ENCODE measurements at places on chromosomes 4 and X.

GRCh38 chr4:99483636-99484035, 27.2 kb upstream of the C4orf17 start:
- DNase-seq: no peak

DNA sequence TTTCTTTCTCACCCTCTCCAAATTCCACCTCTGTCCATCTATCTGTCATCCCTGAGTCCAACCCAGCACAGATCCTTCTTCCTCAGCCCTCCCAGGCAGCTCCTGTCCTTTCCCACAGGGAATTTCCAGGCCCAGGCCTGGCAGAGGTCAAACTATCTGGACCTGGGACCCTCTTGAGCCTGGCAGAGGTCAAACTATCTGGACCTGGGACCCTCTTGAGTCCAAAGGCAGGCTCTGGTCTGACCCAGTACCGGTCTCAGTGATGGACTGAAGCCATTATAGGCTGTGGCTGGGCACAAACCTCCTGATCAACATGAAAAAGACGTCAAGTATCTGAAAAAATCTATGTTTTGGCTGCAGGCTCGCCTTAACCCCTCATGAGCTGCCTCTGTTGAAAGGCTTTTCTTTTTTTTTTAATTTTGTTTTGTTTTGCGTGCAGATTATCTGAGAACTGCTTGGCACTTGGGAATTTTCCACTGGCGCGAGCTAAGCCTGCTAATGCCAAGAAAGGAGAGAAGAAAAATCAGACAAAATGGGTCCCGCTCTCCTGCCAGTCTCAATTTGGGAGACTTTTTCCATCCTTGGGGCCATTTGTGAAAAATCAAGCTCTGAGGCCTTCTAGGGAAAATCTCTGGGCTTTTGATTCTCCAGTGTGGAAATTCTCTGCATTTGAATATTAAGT, 31.2 kb downstream of the MSX1 start:
- DNase-seq: no peak

- DNase-seq: peak; percentile 16
Measured at GRCh38 chrX:135484641-135485289, 35.7 kb upstream of the INTS6L start.

DNA sequence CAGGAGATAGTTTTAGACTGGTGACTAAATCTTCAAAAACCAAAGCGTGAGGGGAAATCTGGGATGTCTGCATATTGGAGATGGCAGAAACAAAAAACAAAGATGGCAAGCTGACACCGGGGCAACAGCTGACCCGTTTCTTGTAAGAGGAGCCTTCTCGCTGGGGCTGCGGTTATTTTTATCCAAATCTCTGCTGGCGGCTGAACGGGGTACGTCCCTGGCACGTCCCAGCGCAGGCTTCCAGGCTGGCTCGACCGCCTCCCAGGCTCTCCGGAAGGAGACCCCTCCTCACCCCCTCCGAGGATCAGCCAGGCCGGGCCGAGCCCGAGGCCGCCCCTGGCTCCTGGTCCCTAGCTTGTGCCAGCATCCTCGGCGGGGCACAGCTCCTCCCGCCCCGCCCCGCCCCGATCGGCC, 403 bp downstream of the SGCB start:
- no peak for DNase-seq

GRCh38 chrX:56564164-56564885, 898 bp downstream of the UBQLN2 start:
- no peak for DNase-seq

DNA sequence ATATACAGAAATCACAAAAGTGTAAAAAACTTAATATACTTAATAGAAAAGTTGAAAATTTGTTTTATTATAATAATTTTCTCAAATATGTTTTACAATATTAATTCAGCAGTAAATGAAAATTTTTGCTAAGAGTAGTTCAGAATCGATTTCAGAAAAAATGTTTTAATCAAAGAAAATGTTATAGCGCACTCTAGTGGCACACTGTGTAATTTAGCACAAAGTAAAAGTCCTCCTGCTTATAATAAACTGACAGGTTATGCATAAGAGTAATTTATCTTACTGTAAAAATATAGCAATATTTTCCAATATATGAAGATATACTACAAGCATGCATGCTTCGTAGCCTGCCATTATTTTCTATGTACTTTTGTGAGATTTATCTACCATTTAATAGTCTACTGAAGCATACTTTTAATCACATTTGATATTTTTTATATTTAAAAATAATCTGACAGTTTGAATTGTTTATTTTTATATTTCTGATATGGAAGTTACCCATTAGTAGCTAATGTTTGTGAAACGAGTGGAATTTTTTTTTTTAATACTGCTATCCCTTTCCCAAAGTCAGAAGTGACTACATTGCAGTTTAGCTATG, 217.9 kb upstream of the KLHL4 start:
- DNase-seq: no peak

GRCh38 chr4:175346376-175346775, 428.2 kb downstream of the ADAM29 start:
- no peak for DNase-seq

DNA sequence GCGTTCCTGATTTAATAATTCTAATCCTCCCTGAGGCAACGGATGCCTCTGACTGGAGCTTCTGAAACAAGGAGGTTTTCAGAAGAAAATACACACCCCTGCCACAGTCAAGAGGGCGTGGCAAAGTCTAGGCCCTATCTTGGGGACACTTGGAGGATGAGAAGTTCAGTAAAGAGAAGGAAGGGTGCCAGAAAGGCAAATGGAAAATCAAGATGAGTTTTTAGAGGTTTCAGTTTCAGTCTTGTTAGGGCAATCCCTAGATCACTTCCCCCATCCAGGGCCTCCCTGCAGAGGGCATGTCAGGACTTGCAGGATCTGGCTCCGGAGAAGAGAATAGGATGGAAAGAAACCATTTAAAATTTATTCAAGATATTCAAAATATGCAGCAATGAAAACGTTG, 28.5 kb upstream of the FGF2 start:
- DNase-seq: peak; percentile 96

- DNase-seq: no peak
Measured at GRCh38 chr4:174635732-174636131, 113.4 kb upstream of the HPGD start.

DNA sequence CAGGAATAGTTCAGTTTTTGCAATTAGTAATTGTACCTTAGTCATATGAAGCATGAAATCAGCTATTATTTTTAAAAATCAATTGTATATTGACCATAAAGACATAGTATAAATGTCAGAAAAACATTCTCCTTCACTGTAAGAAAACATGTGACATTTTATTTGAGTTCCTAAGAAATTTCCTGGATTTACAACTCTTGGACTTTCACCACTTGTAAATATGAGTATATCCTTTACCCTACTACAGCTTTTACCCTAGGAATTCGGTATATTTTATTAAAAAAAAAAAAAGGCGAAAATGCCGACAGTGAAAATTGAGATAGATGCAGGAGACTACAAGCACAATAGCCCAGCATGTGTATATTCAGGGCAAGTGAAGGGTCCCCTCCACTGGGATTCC, 14.9 kb downstream of the ADH1A start:
- no peak for DNase-seq

DNA sequence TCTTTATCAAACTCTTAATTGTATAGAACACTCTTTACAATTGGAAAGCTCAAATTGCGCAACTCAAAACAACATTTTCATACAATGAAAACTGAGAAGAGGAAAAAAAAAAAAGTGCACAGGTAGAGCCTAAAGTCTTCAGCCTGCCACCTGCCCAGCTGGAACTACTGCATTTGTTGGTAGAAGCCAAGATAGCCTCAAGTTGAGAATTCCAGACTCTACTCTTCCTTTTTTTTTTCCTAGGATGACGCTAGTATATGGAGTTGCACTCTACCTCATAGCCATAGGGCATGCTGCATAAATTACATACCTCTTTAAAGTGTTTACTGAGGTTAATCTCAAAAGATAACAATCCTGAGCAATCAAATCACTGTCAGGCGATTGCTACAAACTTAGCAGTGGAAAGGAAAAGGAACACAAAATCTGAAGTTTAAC, 13.6 kb downstream of the ABCG2 start:
- DNase-seq: no peak

GRCh38 chr4:74873545-74874301, 59.2 kb upstream of the PARM1 start:
- no peak for DNase-seq

DNA sequence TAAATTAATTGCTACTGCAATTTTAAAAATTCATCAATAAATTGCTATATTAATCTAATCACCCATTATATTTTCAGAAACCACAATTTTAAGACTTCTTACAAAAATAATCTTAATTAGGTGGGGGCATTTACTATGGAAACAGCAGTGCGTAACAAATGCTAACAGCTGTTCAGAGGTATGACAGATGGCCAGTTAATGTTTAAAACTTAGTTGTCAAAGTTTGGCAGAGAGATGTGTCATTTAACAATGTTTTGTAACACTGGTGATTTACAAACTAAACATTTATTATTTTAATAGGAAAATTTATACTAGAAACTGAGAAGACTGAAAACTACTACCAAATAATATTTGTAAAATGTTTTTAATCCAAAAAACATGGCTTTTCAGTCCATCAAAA, 85.2 kb upstream of the GPR34 start:
- no peak for DNase-seq

DNA sequence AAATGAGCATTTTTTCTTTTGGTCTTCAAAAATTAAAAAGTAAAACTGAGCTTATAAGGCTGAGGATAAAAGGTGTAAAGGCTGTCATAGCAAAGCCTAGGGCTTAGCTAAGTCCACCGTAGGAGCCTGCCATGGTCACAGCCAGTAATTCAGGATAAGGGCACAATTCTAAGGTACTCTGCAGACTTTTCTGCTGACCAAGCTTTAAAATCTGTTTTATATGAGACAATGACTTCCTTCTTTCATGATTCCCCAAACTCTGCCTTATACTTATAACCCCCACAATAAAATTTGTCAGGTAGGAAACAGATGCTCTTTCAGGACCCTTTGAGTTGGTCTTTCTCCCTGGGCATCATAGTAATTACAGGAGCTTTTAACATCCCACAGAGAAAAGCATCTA, 138.5 kb downstream of the COL4A6 start:
- no peak for DNase-seq

DNA sequence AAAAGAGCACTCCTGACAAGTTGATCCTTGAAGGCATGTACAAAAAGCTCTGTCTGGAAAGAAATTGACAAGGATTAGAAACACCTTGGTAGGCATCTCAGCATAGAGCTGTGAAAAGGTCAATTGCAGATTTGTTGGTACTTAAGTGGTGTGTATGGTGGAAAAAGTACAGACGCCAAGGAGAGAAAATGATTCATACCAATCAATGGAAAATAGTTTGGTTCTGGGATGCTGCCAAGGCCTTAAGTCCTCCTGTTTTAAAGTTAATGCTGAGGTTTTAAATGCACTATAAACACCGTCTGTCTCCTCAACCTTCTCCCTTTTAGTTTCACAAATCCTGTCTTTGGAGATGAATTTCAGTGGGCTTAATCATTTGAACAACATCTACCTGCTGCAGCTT, 524.1 kb downstream of the IL15 start:
- DNase-seq: no peak

DNA sequence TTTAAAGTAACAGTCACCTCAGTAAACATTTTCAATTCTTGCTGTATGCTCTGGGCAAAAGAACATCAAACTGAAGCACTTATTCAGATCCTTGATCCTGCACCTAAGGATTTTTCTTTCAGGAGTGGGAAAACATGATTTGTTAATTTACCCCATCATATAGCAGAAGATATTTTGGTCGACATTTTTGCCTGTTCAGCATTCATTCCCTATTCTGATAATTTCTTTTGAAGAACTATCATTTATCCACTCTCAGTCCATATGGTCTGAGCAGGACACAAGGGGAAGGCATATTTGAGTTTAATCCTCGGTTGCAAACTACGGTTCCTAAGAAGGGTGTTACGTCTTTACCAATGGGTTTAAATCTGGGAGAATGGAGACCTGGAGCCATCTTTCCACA, 1.2 kb upstream of the CLOCK start:
- DNase-seq: no peak

DNA sequence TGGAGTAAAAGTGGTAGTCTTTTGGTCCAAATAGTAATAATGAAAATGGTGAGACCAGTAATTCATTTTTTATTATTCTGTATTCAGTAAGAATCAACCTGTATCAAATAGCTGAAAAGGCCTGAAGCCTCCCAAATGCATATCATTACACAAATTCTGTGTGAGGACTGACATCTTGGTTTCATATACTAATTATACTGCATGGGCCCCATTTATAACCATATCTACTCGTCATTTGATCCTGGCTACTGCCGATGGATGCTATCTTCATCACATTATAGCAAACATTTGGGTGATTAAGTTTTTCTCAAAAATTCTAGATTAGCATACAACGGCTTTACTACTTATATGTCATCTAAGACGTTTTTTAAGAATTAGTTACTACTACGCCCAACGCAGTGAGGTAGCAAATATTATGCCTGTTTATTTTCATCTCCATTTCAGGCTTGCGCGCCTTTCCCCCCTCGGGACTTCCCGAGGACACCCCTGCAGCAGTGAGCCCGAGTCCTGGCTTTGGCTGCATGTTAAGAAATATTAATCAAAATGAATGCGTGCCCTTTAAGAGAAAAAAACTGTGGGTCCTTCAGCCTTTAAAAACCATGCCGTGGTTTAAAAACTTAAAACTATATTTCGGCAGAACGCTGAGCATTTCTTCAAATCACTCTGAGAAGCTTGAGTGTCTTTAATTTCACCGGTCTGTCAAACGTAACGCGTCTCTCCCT, 814 bp upstream of the MMAA start:
- DNase-seq: no peak

DNA sequence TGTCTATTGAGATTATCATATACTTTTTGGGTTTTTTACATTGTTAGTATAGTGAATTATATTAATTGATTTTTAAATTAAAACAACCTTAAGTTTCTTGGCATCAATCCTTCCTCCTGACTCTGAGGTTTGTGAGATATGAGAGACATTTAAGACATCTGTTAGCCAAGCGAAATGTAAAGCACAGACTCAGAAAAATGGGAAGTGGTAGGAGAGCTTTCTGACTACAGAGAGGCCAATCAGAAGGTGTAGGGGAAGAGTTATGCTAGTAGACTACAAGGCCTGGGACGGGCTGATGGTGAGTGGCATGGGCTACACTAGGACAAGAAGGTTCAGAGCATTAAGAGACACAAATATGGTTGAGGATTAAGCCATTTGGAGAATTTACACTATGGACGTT, 255.4 kb downstream of the PRDM5 start:
- no peak for DNase-seq

GRCh38 chr4:172348426-172348825, 535.2 kb downstream of the GALNTL6 start:
- no peak for DNase-seq

- DNase-seq: no peak
Measured at GRCh38 chr4:141028024-141028529, 105.2 kb downstream of the RNF150 start.

- DNase-seq: no peak
Measured at GRCh38 chr4:54662901-54663585, 5.3 kb downstream of the KIT start.

GRCh38 chrX:57905141-57905540, 5.1 kb downstream of the ZXDA start:
- no peak for DNase-seq

GRCh38 chrX:8341814-8342590, 122.6 kb upstream of the VCX3B start:
- no peak for DNase-seq
